IPS-NIHi11 (cell line): ENCODE measurements at places on chromosomes 5 and 9.

DNA sequence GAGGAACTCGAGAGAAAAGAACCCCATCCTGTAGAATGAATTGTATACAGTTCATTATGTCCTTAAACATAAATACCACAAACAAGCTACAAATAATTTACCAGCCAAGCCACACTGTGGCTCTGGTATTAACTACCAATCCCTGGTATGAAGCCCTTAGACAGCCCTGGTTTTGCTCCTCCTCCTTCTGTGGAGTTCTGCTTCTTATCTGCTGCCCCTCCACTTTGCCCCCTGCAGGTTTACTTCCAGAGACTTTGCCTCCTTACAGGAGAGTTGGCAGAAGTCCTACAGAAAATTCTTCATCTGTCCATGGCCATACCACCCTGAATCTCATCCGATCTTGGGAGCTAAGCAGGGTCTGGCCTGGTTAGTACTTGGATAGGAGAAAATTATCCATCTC, 219.8 kb downstream of the ACTL7B start:
- DNase-seq: peak; percentile 27

DNA sequence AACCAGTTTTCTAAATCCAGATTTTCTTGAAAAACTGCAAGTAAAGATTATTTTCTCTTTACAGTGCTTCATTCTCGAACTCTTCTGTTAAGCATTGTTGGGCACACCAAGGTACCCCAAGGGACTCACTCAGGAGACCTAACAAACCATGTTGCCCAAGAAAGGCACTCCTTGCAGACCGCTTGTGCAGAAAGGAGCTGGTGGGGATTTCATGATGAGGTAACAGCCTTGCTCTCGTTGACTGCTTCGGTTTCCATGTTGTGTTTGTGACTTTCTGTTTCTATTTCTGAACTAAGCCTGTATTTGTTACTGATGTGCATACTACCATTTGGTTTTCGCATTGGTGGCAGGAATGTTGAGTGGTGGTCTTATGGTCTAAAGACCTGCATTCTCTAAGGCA, 266.6 kb upstream of the DAP start:
- DNase-seq: no peak

DNA sequence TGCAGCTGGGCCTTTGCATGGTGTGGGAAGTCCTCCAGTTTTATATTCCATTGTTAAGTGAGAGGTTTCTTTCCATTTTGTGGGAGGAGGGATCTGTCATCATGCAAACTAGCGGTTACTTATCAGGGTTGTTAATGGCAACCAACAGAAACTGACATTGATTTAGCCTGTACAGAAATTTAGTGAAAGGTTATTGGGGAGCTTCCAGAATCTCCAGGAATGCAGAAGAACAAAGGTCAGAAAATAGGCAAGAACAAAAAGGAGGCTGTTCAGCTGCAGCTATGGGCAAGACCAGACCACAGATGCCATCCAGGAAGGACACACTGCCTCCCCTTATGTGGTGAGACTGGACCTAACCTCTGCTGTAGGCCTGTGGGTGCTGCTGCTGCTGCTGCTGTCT, 395.8 kb downstream of the KDM4C start:
- no peak for DNase-seq

DNA sequence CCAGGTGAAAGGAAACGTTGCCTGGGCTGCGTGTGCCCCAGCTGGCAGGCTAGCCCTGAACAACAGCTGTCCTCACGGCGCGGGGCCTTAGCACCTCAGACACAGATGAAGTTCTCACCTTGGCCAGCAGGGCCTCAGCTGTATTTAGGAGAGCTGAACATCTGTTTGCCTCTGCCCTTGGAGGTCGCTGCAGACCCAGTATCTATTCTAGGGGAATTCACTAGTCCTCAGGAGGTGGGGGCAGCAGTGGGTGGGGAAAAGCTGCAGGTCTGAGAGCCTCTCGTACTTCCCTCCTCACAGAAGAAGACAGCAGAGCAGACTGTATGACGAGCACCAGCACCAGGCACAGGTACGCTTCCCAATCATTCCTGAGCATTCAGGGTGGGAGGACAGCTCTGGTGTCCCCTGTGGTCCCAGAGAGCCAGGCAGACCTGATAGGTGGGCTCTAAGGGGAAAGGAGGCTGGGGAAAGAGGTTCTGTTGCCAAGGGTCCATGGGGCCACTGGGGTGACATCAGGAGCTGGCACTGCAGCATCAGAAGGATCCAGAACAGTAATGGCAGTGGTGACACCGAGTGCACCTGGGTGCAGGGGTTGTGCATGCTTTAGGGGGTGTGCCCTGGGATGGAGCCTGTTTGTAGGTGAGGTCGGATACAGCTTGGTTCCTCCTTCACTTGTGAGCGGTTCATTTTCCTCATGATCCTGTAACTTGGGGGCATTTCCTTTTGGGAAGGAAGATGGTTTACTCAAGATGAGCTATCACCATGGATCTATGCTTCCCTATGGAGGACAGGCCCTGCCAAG, 13.8 kb downstream of the CD74 start:
- peak; percentile 59 for DNase-seq

DNA sequence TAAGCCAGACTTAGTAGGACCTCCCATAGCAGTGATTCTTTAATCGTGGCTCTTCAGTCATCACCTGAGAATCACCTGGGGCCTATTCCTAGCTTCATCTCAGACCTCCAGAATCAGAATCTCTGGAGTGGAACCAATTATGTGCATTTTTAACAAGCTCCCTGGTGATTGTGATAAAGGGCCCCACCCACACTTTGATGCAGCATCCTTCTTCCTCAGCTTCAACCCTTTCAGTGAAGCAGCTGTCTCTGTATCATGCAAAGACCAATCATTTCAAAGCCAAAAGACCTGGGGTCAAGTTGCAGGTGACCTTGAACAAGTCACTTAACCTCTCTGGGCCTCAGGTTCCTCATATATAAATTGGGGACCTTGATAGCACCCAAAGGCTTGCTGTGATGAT, 17.1 kb downstream of the FBXO10 start:
- DNase-seq: no peak

- DNase-seq: no peak
Measured at GRCh38 chr9:124332361-124333202, 74.8 kb downstream of the NEK6 start.

DNA sequence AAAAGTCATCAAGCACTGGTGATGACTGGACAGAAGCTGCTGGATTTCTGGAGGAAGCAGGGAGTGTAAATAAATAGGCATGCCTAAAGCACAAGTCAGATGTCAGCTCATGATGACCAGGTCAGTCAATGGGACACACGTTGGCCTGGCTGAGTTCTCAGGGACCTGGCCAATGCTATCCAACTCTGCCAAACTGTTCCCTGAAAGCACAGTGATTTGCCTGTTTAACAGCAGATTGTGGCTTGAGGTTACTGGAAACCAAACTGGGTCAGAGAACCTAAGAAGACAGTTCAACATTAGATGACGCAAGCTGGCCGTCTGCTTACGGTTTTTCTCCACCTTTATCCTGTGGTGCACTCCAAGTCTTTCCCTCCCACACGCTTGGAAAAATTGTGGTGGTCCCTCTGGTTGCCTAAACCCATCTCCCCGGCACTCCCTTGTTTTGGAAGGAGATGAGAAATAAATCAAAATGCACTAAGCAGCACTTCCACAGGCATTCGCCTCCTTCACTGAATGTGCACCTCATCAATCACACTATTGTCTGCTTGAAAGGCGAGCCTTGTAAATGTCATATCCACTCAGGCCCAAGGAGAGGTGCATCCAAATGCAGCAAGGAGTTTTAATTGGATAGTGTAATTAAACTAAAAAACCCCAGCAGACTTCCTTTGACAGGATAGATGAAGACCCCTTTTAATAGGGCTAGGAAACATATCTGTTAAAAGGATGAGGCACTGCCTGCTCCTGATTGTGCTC, 199.4 kb downstream of the GAPVD1 start:
- DNase-seq: no peak

DNA sequence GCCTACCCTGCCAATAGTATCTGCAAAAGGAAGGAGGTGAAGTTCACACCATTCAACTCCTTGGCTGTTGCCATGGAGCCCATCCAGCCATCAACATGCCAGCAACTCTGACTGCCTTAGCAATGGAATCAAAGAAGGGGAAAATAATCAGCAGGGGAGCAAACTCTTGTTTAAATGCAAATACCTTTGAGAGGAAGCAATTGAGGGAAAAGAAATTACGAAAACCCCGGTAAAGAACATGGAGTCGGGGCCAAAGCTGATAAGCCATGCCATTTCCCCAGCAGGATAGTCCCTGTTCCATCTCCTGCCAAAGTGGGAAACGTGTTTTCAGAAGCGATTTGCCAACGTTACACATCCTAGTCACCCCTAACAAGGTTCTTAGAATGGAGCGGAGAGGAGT, 69.0 kb downstream of the MFAP3 start:
- DNase-seq: peak; percentile 60

DNA sequence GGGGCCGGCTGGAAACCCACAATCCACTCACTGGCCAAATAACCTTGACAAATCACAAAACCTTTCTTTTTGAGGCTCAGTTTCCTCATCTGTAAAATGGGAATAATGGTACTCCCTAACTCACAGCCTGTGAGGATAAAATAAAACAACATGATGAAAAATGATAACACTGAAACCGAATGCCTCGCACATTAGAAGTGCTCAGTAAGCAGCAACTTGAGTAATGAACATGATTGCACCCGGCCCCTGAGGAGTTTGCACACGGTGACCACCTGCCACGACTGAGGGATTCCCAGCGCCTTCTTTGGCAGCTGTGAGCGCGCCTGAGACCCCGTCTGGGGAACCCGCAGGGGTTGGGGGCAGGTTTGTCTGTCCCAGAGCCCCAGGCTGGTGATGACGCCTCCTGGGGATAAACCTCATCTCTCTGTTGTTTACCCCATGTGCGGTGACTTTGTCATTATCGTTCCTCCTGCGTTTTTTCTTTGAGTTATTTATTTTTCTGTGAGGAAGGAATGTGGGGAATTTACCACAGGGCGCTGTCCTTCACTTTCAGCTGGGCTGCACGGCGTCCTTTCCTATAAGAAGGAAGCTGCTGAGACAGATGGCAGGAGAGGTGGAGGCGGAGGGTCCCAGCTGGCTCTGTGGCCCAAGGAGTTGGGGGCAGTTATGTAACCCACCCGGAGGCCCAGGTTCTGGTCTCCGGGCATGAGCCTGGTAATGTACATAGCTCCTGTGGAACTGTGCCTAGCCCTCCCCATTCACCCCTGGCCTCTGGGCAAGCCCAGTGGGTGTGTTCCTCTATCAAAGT, 3.0 kb upstream of the SYNPO start:
- peak; percentile 67 for DNase-seq

- DNase-seq: no peak
Measured at GRCh38 chr9:12716823-12717600, 23.8 kb downstream of the TYRP1 start.

DNA sequence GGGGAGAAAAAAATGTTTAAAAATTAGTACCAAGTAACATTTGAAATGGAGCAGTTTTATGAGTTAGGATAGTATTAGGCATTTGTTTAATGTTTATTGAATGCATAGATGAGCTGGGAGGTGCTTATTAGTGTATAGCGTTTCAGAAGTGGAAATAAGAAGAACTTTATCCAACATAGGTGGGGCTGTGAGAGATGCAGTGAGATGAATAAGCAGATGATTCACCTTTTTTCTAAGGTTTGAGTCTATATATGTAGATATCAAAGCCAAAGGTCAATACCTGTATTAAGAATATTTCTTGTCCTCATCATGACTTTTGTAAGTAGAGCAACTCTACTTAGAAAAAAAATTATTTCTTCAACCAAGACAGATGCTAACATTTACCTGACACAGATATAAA, 54.6 kb upstream of the POU4F3 start:
- DNase-seq: no peak

- DNase-seq: no peak
Measured at GRCh38 chr9:118459913-118460312, 755.7 kb downstream of the TLR4 start.
